ENCODE measurements at places on chromosomes 12 and 14. TPM values are rescaled to one million over a fixed set of nuclear protein-coding genes. Genes with fewer than 3 reads are reported as not detected.

Gene KRT71
- not detected for total RNA-seq

Gene C14orf132
- 2.0 TPM for total RNA-seq

Gene HECTD4
- total RNA-seq: 43.3 TPM

Gene ABCD2
- total RNA-seq: 2.2 TPM

- H3K4me3 ChIP-seq: no peak overlapping the region
- no peak overlapping the region for H3K27ac ChIP-seq
- no peak for DNase-seq
- H3K4me1 ChIP-seq: no peaks in the 10 kb centered on the region
- no peaks in the 10 kb centered on the region for H3K27me3 ChIP-seq
These were observed 46.2 kb downstream of the PAWR start for GRCh38 chr12:79644274-79645234.

- no peak overlapping the region for H3K4me3 ChIP-seq
- peaks cover 17% of the 10 kb centered on the region for H3K36me3 ChIP-seq
- H3K27me3 ChIP-seq: no peaks in the 10 kb centered on the region
These were observed 12.9 kb downstream of the DDX51 start for GRCh38 chr12:132131229-132131628.

DNA sequence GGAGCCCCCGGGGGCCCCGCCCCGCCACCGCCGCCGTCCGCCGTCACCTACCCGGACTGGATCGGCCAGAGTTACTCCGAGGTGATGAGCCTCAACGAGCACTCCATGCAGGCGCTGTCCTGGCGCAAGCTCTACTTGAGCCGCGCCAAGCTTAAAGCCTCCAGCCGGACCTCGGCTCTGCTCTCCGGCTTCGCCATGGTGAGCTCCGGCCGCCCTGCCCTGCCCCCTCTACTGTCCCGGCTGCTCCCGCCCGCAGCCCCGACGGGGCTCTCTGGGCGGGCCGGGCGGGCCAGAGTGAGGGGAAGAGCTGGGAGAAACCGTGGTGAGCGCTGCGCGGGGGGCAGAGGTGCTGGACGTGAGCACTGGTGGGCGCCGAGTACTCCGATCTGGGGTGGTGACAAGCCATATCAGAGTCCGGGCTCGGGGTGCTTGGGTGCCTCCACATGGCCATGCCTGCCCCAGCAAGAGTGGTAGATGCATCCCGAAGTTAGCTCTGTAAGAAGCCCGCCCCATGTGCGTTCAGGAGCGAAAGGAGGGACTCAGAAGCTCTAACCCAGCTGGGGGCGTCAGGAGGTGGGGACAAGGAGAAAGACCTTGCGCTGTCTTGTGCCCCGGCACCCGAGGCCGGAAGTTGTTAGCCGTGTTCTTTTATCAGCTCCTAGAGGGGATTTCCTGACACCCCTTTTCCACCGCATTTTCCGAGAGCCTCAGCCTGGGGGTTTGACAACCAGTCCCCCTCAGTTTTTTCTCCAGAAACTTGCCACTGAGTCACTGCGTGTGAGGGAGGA is 717 bp downstream of the ORAI1 start:
- peaks cover 60% of the 10 kb centered on the region for H3K4me1 ChIP-seq
- peak overlapping the region; percentile 96 for H3K27ac ChIP-seq
- H3K36me3 ChIP-seq: peaks cover 10% of the 10 kb centered on the region

- peaks cover 34% of the 10 kb centered on the region for H3K4me1 ChIP-seq
- H3K36me3 ChIP-seq: no peaks in the 10 kb centered on the region
- peak overlapping the region; percentile 54 for H3K4me3 ChIP-seq
- peaks cover 28% of the 10 kb centered on the region for H3K27me3 ChIP-seq
These were observed 10.0 kb downstream of the LRCOL1 start for GRCh38 chr12:132600048-132601032.

GRCh38 chr14:52835122-52835903 is 43.9 kb upstream of the GNPNAT1 start:
- H3K4me1 ChIP-seq: no peaks in the 10 kb centered on the region
- no peak overlapping the region for H3K27ac ChIP-seq
- no peak for DNase-seq
- H3K4me3 ChIP-seq: no peak overlapping the region
- H3K36me3 ChIP-seq: no peaks in the 10 kb centered on the region

- peaks cover 29% of the 10 kb centered on the region for H3K36me3 ChIP-seq
- H3K4me3 ChIP-seq: no peak overlapping the region
- no peak for DNase-seq
These were observed 18.4 kb downstream of the SIVA1 start for GRCh38 chr14:104771374-104771773.

DNA sequence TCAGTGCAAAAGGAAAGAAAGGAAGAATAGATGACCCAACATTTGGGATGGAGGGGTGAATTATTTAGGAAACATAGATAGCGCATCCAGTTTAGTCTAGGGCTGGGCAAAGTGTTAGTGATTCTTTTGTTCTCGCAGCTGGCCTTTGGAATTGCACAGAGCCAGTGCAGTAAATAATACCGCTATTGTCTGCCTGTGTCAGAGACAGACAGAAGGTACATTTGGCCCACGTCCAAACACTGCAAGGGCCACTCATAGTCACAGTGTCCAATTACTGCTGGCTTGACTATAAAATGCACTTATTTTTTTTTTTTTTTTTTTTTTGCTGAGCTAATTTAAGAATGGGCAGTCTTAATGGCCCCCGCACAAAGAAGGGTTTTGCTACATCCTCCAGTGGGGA is 638.6 kb downstream of the BCL11B start:
- H3K4me3 ChIP-seq: no peak overlapping the region
- no peak overlapping the region for H3K27ac ChIP-seq
- no peaks in the 10 kb centered on the region for H3K27me3 ChIP-seq
- H3K36me3 ChIP-seq: no peaks in the 10 kb centered on the region

Measured in CD4-positive, alpha-beta T cell (primary cell).